ENCODE measurements at places on chromosomes 5 and 9.

DNA sequence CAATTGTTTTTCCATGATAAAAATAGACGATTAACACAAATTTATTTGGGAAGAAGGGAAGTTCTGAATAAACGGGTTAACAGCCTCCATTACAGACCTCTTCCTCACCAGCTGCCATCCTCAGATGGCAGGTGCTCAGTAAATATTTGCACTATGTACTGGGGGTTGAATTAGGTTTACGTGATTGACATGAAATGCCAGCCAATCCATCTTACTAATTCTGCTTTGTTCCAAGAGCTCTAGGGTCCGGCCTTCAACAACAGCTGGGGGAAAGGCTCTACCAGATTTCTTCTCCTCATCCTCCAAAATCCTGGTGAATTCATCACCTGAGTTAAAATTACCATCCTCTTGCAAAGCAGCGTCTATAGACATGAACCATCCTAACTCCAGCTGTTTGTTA, 104.6 kb downstream of the MTX3 start:
- no peak for DNase-seq

DNA sequence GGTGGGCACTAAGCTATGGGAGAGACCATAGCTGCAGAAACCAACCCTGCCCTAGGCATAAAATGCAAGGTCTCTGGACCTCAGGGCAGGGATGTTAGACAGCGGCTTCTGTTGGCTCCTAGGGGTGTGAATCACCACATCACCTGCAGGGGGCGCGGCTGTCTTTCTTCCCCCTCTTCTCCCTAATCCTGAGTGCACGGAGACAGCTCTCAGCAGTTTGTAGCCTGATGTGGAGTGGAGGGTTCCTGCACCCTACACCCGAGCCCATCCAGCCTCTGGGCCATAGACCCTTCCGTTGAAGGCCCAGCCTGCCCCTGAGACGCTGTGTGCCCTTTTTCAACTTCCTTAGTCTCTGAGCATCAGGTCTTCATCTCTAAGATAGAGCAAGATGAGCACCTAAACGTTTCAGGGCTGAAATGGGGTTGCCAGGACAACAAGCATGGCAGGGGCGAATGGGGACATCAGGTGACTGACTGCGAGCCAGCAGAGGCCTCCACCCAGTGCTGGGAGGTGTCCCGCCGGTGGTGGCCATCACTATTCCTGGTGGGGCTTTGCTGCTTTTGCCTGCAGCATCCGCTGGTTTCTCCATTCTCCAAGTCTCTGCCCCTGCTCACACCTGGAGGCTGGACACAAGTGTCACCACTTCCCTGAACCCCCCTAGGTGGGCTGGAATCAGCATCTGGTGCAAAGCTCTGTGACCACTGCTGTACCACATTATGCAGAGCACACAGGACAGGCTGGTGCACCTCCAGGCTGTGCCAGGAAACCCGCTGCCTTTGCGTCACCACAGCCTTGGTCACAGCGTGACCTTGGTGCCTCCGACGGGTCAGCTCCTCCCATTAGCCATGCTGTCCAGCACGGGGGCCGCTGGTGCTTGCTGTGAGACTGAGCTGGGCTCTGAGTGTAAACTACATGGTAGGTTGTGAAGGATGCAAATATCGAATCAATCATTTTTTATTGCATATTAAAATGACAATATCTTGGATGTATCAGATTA, 2.5 kb upstream of the SEC16A start:
- peak; percentile 87 for DNase-seq

DNA sequence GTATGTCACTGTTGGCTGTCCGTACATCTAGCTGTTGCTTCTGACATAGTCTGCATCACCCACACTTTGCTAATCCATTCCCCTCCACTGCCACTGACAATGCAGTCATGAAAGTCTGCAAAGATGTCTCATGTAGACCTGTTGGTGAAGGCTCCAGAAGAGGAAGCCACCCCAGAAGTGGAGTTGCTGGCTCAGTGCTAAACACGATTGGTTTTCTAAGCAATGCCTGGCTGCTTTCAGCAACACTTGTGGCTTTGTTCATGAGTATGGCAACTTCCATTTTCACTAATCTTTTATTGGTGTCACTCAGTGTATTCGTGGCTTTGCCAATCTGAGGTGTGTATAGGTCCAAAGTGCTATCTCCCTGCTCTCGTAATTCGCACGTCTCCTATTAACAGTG, 288.1 kb downstream of the GADD45G start:
- no peak for DNase-seq

DNA sequence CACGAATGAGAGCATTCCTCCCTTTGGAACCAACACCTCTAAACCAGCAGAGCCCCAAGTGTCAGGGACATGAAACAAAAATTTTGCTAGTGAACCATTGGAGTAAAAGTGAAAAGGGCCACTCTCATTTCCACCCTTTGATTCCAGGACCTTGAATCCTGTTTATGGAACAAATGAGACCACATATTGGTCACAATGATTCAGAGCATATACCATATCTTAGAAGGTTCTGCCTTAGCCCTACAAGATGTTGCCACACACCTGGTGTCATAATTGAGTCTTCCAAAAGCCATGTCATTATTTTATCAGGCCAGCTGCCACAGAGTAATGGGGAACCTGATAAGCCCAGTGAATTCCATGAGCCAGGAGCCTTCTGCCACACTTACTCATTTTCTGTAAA, 66.3 kb upstream of the ZBTB43 start:
- no peak for DNase-seq

GRCh38 chr5:54217826-54218503, 92.4 kb downstream of the ARL15 start:
- peak; percentile 88 for DNase-seq

GRCh38 chr5:111914966-111915636, 158.1 kb upstream of the NREP start:
- DNase-seq, result no peak

GRCh38 chr5:110854200-110854599, 115.4 kb downstream of the SLC25A46 start:
- no peak for DNase-seq

- DNase-seq, result no peak
These were observed 161.1 kb upstream of the TBC1D2 start for GRCh38 chr9:98416294-98417248.

- no peak for DNase-seq
These were observed 43.3 kb downstream of the TLE4 start for GRCh38 chr9:79615038-79615437.

- DNase-seq, result no peak
These were observed 364.7 kb upstream of the IRX1 start for GRCh38 chr5:3230941-3231340.

- peak; percentile 91 for DNase-seq
These were observed 70.4 kb upstream of the PSD2 start for GRCh38 chr5:139725073-139725830.

GRCh38 chr5:68180121-68181038, 35.2 kb upstream of the PIK3R1 start:
- no peak for DNase-seq

DNA sequence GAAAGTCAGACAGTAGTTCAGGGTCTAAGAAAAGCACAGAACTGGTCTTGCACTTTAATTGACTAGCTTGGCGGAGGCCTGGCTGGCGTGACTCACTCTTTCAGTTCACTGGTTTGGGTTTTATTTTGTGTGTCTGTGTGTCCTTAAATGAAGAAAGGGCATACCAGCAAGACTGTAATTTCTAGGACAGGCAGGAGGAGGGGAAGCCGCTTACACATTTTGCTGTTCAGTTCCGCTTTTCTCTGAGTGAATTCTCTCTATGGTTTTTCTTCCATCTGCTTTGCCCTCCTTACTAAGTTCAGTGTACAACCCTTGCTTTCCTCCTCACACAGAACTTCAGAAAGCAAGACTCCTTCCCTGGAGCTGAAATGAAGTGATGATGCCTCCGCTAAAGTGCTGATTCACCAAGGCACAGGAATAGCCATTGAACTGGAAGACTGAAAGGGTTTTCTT, 150.8 kb downstream of the MEF2C start:
- DNase-seq, result no peak

- DNase-seq, result peak; percentile 24
These were observed 36.3 kb upstream of the PAM start for GRCh38 chr5:102718819-102719218.

- DNase-seq, result peak; percentile 42
These were observed 51.8 kb downstream of the NDST1 start for GRCh38 chr5:150559701-150560100.

- DNase-seq, result peak; percentile 3
These were observed 451.4 kb upstream of the DAB2 start for GRCh38 chr5:39876146-39876545.

DNA sequence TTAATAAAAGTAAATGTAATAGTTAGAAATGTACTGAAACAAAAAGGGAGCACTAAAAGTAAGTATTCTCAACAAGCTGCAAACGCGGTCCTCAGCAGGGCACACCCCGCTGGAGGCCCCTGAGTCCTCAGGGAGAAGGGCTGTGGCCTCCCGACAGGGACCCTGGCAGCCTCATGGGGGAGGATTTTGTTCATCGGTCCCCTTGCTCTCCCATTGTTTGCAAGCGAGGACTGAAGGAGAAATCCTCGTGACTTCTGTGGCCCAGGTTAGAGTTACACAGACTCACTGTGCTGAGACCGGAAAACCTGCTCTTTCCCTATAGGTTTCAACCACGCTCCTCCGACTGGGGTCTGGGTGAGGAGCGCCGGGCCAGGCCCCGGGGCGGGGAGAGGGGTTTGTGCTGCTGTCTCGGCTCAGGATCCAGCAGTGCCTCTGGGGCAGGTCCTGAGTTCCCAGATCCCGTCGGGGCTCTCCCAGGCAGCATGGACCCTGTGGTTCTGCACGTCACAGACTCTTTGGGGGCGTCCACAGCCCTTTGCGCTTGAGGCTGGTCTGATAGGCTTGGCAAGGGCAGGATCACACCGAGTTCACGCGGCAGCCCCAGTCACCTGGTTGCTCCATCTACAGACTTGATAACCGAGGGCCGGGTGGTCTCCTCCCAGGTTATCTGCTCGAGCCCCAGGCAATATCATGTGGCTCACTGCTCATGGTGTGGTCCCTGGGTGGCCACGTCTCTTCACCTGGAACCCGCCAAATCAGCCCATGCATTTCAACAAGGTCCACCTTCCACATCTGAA, 38.8 kb downstream of the MRPL36 start:
- DNase-seq, result no peak

DNA sequence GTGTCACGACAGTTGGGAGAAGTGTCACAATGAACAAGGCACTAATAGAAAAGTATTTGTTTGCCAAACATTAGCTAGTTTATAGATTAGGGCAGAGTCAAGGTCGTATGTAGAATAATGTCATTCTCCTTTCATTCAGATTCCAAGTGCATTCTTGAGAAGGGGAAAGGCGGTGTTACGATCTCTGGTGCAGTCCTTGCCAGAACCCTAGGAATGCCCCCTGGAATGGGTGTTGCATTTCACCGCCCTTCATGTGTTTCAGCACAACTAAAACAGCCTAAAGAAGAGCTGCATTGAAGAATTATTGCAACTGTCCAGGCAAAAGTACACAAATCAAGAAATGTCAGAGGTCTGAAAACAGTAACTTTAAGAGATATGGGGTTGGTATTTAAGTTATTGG, 721.0 kb upstream of the WWC1 start:
- no peak for DNase-seq

- no peak for DNase-seq
These were observed at the start of gene PCDH12 for GRCh38 chr5:141958113-141958512. TSS of gene PCDH12 (minus strand) at chr5:141958202. CDS start at chr5:141957851, 351 bp downstream.

DNA sequence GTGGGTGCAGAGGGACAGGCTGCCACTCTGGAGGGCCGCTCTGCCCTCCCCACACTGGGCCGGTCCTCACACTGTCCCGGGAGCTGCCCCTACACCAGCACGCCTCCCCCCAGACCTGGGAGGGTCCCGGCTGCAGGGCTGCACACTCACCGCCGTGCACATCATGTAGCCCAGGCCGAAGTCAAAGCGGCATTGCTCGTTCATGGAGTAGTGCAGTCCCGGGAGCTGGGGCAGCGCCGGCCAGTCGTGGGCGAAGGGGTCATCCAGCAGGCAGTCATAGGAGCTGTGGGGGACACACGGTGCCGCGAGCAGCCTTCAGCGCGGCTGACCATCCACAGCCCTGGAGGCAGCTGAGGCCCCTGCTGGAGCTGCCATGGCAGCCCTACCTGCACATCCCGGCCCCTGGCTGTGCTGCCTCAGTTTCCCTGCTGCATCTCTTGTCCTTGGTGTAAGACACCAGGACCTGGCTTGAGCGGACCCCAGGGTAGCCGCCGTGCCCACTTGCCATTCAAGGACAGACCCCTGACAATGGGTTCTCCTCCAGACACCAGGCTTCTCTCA, 93.2 kb downstream of the ZNF354C start:
- no peak for DNase-seq

DNA sequence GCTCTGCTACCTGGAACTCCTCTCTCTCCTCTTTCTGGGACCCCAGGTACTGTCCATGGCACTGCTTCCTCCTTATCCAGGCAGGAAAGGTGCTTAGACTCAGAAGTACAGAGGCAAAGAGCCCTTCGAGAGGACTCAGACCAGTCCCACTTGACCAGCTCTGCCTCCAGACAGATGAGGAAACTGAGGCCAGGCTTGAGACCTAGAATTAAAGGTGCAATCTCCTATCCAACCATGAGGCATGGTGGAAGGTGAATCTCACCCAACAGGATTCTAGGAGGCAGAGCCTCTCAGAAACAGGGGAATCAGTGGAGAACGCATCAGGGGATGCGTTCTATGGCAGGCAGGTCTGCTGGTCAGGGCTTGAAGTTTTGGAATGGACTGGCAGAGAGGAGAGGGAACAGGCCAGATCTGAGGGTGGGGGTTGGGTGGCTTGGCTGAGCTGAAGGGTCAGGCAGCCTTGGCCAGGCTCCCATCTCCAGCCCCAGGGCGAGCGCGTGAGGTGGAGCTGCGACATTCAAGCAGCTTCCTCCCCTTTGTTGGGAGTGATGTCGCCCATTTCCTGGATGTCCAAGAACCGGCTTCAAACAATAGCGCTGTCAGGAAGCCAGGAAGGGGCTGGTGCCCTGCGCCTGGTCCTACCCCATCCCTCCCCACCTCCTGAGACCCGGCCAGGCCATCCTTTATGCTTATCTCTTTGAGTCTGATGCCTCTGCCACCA, 26.2 kb downstream of the NDUFA8 start:
- no peak for DNase-seq

DNA sequence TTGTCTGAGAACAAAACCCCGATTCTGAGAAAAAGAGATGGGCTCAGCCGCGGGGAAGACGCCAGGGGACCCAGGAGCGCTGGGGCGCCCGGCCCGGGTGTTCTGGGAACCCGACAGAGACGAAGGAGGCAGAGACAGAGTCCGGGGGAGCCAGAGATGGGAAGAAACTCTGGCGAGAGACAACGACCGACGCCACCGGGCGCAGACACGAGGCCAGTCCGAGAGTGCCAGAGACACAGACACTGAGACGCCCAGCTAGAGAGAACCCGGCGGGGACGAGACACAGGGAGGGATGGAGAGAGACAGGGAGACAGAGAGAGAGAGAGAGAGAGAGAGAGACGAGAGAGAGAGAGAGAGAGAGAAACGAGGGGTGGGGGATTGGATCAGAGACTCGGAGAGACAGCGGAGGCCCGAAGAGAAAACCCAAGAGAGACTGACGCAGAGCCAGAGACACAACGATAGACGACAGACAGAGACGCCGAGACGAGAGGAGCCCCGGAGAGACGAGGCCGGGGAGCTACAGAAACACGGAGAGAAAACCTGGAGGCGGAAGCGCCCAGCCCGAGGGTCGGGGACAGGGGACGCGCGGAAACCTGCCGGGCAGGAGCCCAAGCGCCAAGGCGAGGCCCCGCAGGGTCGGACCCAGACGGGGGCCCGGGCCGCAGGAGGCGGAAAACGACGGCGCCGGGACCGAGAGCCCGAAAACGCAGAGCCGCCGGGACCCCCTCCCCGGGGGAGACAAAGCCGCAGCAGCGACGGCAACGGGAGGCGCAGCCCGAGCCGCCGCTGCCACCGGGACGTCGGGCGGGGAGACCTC, 3.3 kb downstream of the NR5A1 start:
- no peak for DNase-seq

- DNase-seq, result no peak
These were observed 611.2 kb downstream of the KIF4B start for GRCh38 chr5:155624597-155625241.

- no peak for DNase-seq
These were observed 274.2 kb upstream of the DAB2 start for GRCh38 chr5:39698838-39699560.
